ENCODE measurements at places on chromosomes 16 and 17.

DNA sequence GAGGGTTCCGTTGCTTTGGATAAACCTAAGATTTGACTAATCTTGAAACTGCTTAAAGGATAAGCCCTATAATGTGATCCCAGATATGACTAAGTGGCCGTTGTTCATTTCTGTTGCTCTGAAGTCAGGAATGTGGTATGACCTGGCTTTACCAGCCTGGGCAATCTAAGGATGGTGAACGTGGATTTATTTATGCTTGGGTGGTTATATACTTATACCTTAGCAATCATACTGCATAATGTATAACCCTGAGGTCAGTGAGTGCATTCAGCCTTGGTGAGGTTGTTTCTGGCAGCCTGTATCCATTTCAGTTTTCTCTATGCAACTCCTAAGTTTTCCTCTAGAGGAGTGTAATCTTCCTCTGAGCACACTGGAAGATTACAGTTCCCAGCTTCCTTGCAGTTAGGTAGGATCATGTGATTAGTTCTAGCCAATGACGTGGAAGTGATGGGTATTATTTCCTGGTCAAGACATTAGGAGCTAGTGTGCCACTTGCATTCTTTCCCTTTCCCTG lies 41.9 kb downstream of the FTO start:
- peak; percentile 21 for DNase-seq

DNA sequence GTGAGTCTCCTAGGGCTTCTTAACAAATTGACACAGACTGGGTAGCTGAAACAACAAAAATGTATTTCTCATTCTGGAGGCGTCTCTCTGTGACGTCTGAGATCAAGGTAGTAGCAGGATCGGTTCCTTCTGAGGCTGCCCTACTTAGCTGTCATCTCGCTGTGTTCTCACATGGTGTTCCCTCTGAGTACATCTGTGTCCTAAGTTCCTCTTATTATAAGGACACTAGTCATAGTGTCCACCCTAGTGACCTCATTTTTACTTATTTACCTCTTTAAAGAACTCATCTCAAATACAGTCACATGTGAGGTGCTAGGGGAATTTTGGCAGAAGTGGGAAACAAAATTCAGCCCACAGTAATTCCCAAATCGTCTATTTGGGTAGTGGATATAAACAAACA lies 529.1 kb downstream of the NPIPA7 start:
- DNase-seq: no peak

DNA sequence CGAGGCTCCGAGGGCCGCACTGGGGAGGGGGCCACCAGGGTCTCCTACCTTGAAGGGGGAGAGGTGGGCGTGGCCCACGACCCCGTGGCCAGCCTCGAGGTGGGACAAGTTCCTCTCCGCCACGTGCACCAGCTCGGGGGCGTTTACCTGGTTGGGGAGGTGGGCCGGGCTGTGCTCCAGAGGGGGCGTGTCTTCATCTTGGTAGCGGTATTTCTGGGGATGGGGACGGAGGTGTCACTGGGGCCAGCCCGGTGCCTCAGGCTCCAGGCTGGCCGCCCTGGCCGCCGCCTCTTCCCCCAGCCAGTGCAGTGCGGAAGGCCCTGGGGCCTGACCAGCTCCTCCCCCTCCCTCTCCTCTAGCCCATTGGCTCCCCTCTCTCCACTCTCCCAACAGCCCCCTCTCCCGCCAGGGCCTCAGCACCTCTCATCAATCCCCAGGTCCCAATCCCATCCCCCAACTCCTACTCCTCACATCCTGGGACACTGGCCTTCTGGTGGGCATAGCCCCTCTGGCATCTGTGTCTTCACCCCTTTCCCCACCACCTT lies 11.5 kb downstream of the DLG4 start:
- DNase-seq: no peak

DNA sequence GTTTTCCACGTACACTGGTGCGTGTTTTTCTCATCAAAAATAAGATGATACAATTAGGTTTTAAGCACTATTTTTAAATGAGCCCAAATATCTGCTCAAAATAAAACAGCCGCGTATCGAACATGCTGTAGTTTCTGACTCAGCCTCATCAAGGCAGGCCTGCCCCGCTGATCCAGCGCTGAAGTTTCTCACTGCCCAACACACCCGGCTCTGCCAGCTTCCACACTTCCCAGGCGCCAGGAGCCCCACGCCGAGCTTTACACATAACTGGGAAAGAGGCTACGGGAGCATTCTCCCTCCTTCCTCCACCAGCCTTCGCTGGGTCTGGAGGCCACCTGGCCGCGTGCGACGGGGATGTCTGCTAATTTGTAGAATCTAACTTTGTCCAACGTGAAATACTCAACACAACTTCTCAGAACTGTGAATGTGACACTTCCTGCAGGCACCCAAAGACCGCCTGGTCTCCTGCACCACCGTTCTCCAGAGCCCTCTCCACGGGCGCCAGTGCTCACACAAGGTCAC lies 42.1 kb downstream of the MAP1LC3B start:
- no peak for DNase-seq

GRCh38 chr16:17223576-17223975 lies 247.2 kb downstream of the XYLT1 start:
- no peak for DNase-seq

DNA sequence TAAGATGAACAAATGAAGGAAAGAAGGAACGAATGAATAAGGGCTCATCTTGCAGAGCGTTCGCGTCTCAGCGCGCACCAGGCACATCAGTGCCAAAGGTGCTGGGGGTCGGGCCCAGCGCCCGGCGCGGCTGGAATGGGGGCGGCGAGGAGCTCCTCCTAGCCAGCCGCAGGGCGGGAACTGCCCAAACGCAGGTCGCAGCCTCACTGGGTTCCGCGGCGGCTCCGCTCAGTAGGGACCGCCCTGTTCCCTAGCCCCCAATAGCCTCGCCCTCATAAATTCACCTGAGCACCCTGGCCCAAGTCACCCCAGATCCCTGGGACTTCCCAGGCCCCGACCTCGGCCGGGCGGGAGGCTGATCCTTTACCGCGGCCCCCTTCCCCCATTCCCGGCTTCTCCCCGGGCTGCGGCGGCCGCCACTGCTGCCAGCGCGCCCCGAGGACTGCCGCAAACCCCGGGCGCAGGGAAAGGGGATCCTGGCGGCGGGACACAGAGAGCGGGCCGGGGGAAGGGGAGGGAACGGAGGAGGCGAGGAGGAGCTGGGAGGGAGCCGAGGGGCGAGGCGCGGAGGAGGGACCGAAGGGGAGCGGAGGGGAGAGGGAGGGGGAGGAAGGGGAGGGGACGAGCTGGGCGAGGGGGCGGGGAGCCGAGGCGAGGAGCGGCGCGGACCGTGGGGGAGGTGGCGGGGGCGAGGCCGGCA lies 377 bp upstream of the CRHR1 start:
- DNase-seq: peak; percentile 90

DNA sequence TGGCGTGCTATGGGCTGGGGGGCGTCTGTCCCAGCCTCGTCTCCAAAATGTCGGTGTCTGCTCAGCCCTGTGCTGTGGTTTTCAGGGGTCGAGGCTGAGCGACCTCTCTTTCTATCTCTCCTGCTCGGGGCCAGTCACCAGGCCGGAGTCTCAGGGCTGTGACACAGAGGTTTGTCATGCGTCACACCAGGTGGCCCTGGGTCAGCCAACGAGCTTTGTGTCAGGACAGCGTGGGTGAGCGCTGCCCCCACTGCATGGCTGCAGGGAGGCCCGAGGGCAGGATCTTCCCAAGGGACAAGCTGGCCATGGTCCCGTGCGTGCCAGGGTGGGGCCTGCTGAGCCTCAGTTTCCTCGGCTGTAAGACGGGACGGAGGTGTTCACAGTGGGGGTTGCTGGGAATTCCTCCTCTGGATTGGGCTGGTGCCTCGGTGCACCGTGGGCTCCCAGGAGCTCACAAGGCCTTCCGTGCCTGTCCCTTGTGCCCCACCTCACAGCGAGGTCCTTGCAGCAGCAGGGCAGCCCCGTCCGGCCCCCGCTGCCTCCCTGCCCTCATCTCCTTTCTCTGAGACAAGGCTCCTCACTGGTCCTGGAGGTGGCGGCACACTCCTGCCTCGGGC lies 50.5 kb downstream of the CBFA2T3 start:
- DNase-seq: no peak

DNA sequence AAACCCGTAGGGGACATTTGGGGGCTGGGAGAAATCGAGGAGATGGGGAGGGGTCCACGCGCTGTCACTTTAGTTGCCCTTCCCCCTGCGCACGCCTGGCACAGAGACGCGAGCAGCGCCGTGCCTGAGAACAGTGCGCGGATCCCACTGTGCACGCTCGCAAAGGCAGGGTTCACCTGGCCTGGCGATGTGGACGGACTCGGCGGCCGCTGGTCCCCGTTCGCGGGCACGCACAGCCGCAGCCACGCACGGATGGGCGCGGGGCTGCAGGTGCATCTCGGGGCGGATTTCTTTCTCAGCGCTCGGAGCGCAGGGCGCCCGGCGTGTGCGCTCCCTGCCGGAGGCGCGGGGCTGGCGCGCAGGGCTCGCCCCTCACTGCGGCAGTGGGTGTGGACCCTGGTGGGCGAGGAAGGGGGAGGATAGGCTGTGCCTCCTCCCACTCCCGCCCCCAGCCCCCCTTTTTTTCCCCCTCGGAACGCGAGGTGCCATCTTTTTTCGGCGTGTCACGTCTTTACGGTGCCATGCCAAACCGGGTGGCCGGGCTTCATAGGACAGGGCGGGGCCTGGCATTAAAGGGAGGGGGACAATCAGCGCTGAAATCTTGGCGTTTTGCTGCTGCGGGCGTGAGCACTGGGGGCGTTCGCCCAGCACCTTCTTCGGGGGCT lies 1.1 kb downstream of the MAPT start:
- peak; percentile 94 for DNase-seq

DNA sequence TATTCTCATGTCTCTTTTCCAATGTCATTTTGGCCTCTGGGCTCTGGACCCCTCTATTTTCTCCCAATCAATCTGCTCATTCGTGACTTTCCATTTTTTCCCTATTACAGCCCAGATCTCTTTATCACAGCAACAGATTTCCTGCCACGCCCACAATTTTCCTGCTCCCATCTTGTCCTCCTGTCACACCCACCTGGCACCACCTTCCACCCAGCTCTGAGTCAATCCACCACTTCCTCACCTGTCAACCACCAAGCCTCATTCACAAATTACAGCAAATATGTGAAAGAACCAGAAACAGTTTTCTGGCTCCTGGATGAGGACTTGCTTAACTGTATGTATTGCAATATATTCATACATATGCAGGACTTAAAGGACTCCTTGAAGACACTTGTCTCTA lies 311.3 kb downstream of the GRIN2A start:
- no peak for DNase-seq

GRCh38 chr16:56193951-56194726 lies 2.9 kb downstream of the GNAO1 start:
- DNase-seq: peak; percentile 89

GRCh38 chr17:79146562-79146961 lies 71.9 kb downstream of the ENGASE start:
- peak; percentile 73 for DNase-seq

DNA sequence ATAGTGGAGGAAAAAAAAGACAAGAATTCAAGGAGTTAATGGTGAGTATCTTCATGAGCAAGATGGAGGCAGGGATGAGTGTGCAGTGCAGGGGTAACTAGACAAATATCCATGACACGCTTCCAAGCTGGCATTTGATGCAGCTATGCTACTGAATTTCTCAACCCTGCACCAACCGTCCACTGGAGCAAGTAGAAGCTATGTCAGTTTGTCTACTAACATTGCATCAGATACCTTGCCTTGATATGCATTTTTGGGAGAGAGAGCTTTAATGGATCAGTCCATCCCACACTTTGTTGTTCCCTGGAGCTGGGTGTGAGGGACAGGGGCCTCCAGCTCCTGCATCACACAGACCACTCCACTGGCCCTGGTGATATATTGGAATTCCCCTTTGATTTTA lies 16.4 kb downstream of the CCL11 start:
- DNase-seq: no peak

DNA sequence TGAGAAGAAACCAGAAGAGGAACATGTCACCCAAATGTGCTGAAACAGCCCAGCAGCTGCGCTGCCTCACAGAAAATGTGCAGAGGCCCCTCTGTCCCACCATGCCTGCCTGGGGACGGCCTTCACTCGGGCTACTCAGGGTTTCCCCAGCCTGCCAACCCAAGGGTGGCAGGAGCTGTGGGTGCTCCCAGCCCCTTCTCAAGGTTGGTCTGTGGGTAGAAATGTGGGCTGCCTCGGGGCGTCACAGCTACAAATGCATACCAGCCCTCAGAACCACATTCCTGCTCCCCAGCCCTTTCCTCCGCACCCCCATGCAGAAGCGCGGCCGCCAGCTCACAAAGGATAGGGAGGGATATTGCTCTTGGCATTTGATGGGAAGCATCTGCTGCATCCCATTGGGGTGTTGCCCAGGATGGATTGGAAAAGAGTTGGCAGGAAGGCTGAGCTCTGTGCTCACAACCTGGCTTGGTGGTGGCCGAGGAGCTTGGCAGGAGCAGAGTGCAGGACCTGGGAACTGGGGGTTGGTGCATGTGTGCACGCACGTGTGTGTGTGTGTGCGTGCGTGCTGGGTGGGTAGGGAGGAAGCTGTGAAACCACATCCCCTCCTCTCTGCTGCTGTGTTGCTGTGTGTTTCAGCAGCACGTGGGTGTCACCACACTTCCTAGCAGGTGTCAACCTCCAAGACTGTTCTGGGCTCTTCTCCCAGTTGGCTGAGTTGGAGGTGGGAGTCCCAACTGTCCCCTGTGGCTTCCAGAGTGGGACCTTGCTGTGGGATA lies 304.4 kb downstream of the SEC14L1 start:
- DNase-seq: no peak

DNA sequence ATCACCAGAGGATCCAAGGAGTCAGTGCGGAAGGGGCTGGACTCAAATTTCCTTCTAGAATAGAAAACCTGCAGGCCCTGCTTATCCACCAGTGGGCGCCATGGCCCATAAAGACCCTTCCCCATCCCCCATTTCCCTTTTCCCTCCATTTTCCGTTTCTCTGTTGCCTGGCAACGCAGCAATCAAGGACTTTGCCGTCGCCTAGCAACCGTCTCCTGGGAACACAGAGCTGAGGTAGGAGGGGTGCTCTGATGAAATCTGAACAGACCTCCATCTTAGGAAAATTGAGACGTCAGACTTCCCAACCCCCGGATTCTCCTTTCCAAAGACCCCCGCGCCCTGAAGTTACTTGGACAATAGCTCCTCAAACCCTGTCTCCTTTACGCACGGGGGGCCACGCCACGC lies 5.7 kb downstream of the DLG4 start:
- peak; percentile 96 for DNase-seq

All from NCI-H69 (cell line).